Right lung (tissue), 10 donors: ENCODE measurements at places on chromosomes 12 and 14. TPM values are rescaled to one million over a fixed set of nuclear protein-coding genes. Genes with fewer than 3 reads are reported as not detected.
A peak's percentile ranks its signal among the peaks of the same experiment; 100 is the strongest.

The HSPA2 gene
- polyA plus RNA-seq: 12.9 TPM

The SLC25A47 gene
- polyA plus RNA-seq: not detected

The NUP37 gene
- polyA plus RNA-seq: 41.0 TPM

The NUP107 gene
- polyA plus RNA-seq: 95.6 TPM

The CLEC4E gene
- 0.17 TPM for polyA plus RNA-seq

The PAX9 gene
- polyA plus RNA-seq: 0.46 TPM

The AQP2 gene
- 0.17 TPM for polyA plus RNA-seq

The GPR135 gene
- 5.7 TPM for polyA plus RNA-seq

The TAS2R7 gene
- polyA plus RNA-seq: not detected

The PKP2 gene
- polyA plus RNA-seq: 3.7 TPM

The NID2 gene
- 234 TPM for polyA plus RNA-seq

The HOXC13 gene
- not detected for polyA plus RNA-seq

The PMEL gene
- polyA plus RNA-seq: 2.4 TPM

The KRT75 gene
- polyA plus RNA-seq: not detected

The DHRS7 gene
- 68.9 TPM for polyA plus RNA-seq

DNA sequence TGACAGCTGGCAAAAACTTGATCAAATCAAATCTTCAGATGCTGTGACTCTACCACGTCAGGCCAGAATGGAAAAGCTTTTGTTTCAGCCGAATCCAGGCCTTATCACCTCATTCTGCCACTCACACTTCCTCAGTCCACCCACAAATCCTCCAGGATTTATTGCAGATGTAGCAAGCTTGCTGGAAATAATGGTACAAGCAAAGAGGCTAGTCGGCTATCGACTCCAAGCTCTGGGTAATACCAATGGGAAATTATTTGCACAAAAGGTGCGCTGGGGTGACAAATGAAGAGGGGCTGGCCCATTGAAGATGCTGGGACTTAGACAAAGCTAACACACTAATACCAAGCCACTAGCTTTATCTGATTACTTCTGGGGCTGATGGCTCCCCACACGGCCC lies 250.5 kb downstream of the ASCL1 start:
- no peak for DNase-seq

DNA sequence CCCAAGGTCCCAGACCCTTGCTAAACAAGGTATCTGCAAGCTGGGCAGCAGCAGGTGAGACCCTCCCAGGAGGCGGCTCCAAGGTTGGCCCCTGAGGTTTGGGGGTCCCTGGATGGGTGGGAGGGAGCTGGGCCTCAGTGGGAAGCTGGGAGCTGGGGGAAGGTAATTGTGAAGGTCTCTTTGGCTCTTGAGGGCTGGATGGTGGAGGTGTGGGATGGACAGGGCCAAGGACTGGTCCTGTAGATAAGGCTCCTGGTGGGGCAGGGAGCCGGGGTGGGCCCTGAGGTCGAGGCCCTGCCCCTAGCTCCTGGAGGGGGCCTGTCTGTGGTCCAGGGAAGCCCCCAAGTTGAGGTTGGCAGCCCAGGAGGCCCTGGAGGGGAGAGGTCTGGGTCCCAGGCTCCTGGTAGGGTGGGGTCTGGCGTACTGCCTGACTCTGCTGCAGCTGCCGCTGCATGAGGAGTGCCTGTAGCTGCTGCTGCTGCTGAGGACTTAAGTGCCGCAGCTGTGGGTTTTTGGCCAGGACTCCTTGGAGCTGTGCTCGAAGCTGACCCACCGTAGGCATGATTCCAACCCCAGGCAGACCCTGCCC lies 13.1 kb upstream of the PRKAG1 start:
- DNase-seq: no peak

GRCh38 chr14:67727361-67727760 lies 25.7 kb downstream of the RDH12 start:
- no peak for DNase-seq

GRCh38 chr14:38950676-38951075 lies 152.4 kb downstream of the SEC23A start:
- no peak for DNase-seq

- no peak for DNase-seq
Measured at GRCh38 chr12:132018193-132018916, 68.6 kb downstream of the EP400 start.

DNA sequence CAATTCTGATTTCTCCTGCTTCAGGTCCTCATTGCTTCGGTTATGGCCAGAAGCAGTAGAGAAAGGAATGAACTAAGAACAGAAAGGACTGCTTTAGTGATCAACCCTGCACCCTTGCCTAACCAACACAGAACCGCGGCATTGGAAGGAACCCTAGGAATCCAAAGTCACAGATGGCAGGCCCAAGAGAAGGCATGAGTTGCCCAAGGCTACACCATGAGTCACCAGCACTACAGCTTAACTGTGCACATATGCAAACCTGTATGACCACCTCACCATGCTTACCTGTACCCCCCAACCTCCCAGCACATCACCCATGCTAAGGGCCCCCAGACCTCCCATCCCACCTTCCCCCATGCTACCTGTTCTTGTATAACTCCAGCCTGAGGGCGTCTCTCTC lies 25.9 kb upstream of the BLTP3B start:
- DNase-seq: no peak

DNA sequence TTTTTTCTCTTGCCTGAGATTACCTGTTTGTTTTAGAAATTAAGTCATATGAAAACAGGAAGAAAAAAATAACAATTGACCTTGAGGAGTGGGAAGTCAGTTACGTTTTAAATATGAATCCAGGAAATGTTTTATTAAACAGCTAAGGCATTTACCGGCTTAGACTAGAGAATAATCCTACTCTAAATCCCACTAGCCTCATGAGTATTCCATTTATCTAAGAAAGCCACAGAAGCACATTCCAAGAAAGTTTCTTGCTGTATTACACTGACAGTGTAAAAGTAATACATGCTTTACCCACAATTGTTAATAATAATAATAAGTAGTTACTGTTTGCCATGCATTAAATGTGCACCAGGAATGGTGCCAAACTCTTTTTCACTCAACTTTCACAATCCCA lies 90.9 kb downstream of the BMP4 start:
- DNase-seq: no peak

- no peak for DNase-seq
Measured at GRCh38 chr14:72606879-72607278, 287.0 kb downstream of the DPF3 start.

- no peak for DNase-seq
Measured at GRCh38 chr14:105702275-105702817, 176.0 kb downstream of the TMEM121 start.

DNA sequence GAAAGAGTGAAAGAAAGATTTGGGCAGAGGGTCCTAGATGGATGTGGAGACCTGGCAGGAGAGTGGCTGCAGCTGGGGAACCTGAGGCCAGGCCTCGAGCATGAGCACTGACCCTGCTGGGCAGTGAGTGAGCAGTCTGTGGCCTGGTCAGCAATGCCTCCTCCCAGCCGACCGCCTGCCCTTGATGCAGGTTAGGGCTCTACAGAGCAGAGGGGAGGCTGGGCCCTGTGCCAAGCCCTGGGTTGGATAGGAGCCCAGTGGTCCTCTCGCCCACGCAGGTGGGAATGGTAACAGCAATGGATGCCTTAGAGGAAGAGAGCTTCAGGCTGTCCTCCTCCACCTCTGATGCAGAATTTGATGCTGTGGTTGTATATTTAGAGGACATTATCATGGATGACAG lies 59.8 kb downstream of the RAB35 start:
- DNase-seq: no peak

GRCh38 chr14:33307691-33308251 lies 369.1 kb downstream of the NPAS3 start:
- no peak for DNase-seq

DNA sequence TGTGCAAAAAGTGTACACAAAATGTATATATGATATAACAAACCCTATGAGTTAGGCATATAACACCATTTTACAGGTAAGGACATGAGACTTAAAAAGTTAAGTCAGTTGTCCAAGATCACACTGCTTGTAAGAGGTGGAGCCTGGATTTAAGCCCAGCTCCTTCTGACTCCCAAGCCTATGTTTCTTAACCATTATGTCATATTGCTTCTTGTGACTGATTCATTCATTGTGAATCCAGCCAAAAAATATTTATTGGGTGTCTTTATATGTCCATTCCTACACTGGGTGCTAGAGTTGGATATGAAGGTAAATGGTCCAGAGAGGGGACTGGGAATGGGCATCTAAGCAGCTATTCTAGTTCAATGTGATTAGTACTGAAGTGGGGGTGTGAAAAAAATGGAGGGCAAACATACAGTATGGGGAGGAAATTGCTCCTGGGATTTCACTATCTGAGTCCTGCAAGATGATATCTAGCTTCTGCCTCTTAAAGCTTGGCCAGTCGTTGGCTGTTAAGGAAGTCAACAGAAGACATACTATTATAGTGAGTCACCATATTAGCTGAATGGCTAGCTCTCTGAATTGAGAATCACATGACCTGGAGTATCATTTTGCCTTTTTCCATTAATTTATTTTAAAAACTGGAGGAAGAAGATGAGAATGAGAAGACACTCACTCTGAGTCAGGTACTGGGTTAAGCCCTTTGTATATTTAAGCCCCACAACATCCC lies 28.8 kb downstream of the PAX9 start:
- no peak for DNase-seq

DNA sequence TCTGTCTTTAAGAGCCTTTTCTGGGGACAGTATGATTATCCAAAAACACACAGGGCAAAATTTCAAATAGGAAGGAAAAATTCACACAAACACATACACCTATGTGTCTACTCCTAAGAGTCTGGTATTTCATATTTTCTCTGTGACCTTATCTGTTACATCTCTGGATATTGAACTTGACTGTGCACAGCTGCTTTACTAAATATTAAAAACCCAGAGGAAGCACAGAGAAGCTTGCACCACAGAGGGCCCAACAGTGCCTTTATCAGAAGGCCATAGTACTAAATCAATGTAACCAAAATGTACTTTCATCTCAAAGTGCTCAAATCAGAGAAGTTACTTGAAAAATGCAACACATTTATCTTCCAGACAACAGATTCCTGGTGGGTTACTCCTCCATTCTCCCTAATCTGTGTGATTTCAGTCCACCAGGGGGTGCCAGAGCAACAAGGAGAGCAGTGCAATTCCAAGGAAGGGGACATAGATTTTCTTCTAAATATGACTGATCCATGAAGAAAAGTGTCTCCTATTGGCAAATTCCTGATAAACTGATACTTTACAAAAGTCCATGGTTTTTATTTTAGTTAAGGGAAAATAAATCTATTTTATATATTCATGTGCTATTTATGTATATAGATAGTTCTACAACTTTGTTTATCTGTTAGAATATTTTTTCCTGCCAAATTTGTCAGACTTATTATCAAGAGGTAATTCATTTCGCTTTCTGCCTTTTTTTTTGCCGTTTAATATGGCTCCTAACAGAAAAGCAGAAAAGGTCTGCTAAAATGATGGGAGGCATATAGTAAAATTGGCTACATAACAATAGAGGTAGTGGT lies 617.6 kb downstream of the LRFN5 start:
- peak; percentile 40 for DNase-seq

DNA sequence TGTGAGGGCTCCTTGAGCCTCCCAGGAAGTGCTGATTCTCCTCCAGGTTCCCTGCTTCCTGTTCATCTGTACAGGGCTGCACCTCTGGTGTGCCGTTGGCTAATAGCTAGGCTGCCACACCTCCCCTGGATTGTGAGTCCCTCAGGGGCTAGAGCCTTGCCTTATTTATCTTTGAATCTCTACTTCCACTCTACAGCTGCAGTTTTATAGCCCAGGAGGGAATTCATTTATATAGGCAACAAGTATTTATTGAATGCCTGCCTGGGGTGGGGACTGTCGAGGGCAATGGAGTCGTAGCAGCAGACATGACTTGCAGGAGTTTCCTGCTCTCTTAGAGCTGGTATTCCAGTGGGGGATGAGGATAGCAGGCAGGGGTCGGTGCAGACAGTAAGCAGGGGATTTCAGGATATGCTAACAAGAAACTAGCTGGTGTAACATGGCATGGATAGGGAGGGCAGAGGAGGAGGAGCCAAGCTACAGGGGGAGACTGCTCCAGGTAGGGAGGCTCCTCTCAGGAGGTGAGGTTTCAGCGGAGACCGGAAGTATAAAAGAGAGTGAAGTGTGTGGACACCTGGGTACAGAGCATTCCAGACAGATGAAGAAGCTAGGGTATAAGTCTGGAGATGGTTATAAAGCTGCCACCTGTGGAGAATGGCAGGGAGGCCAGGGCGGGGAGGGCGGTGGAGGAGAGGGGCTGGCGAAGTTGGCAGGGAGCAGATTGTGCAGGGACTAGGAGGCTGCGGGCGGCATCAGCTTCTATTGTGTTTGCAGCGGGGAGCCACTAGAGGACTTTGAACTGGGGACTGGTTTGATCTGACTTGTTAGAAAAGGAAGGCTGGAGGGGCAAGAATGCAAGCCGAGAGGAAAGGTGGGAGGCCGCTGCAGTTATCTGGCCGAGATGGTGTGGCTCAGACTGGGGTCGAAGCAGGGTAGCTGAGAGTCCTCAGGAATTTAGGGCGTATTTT lies 17.2 kb downstream of the USP30 start:
- DNase-seq: no peak

- no peak for DNase-seq
Measured at GRCh38 chr14:105085766-105086165, 20.5 kb upstream of the GPR132 start.

- no peak for DNase-seq
Measured at GRCh38 chr12:131000000-131000486, 46.3 kb downstream of the ADGRD1 start.

DNA sequence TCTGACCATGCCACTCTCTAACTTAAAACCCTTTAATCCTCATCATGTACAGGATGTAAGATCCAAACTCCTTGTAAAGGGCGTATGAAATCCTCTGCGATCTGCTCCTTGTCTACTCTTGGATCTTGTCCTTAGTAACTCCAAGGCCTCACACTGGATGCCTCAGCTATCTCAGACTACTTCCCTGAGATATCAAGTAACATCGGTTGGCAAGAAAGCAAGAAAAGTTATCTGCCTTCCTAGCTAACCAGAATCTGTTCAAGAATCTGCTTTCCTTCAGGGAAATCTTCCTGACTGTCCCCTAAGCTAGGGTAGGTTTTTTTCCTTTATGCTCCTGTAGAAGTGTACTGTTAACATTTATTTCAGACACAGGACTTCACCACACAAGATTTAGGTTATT lies 82.6 kb downstream of the TAOK3 start:
- DNase-seq: no peak

- DNase-seq: no peak
Measured at GRCh38 chr12:26648999-26649398, 184.0 kb downstream of the ITPR2 start.

- DNase-seq: peak; percentile 92
Measured at GRCh38 chr12:91381309-91381804, 198.7 kb upstream of the DCN start.

DNA sequence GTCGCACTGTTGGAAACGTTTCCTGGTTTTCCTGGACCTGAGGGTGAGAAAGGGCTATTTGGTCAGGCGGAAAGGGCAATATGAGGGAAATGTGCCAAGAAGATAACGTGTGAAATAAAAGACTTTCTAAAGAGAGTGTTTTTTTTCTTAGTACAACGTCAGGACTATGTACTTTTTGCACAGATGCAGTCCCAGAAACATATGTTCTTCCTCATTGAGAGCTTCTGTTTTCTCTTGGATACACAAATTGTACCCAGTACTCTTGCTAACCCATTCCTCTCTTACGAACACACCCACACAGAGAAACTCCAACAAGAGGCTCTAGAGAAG lies 669 bp upstream of the PKP2 start:
- no peak for DNase-seq

- DNase-seq: no peak
Measured at GRCh38 chr12:6204533-6205143, 4.4 kb downstream of the CD9 start.
